ENCODE measurements at places on chromosomes 2 and 18.
A peak's percentile ranks its signal among the peaks of the same experiment; 100 is the strongest.

DNA sequence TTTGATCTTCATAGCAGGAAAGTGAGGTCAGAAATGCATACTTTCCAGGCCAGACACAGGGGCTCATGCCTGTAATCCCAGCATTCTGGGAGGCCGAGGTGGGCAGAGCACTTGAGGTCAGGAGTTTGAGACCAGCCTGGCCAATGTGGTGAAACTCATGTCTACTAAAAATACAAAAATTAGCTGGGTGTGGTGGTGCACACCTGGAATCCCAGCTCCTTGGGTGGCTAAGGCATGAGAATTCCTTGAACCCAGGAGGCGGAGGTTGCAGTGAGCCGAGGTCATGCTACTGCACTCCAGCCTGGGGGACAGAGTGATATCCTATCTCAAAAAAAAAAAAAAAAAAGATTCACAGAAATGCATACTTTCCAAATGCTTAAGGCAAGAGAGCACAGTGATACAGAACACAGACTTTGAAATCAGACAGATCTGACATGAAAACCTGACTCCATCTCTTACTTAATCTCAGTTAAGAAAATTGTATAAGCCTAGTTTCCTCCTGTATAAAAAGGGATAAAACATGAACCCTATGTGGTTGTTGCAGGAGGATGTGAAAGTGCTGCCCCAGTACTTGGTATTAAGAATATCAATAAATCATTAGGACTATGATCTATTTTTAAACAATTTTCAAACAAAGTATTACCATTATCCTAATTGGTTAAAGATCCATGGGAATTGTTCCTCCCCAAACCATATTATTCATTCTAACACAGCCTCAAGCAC lies 26.4 kb downstream of the COBLL1 start:
- no peak for DNase-seq

DNA sequence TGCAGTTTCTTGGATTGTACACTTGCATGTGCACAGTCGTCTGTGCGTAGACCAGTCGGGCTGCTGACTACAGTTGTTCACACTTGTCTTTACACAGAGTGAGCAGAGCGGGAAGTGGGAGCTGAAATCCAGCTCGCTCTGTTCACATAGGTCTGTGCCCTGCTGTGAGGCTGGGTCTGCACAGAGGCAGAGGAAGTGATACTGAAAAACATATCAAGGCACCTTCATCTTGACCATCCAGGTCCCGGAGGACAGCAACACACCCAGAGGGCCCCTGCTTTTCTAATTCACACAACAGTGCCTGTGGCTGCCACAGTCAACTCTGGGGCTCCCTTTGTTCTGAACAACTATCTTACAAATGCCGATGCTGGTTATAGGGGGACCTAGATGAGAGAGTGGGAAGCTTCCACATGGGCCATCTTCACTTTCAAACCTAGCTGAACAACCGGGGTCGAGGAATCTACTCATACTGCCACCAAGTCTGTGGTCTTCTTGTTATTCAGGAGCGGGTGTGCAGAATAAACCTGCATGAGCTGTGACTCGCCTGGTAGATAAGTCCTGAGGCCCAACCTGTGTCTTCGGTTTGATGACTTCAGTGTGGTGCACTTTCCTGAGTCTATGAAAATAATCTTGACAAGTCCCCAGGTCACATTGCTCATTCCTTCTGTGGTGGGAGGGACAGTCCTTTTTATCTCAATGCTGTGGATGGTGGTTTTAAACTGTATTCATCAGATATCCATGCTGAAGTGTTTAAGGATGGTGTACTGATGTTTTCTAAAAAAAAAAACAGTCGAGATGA lies 3.5 kb upstream of the ADNP2 start:
- DNase-seq, result no peak

- no peak for DNase-seq
These were observed 402.9 kb downstream of the ERBB4 start for GRCh38 chr2:212135739-212136138.

DNA sequence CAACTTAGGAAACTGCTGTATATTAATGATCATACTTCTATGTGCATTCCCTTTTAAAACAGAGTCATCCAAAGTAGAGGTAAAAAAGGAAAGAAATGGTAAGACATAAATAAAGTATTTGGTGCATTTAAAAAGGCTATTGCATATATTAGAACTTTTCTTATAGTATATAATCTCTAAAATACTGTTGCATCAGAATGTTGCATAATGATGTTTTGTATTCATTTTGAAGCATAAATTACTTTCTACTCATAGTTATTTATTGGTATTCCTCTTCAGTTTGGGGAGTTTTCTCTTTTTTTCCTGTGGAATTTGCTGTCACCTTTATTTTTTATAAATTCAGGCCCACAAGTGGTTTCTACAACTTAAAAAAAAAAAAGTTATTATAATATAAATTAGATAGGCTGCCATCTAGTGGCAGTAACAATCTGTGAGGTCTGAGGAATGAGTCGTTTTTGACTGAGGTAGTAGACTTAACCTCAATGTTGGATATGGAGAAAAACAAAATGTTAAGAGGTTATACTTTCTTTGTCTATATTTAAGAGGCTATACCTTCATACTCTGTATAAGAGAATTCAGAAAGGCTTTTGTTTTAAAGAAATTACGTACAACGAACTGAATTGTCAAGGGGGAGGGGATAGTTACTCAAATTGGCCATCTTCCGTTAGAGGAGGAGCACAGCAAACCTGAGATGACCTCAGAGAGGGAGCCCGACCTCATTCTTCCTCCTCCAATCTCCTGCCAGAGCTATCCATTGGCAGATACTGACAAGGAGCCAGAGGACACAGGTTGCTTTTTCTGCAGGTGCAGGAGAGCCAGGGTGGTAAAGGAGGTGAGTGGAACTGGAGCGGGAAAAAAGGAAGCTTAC lies 23.8 kb downstream of the ANKAR start:
- no peak for DNase-seq

DNA sequence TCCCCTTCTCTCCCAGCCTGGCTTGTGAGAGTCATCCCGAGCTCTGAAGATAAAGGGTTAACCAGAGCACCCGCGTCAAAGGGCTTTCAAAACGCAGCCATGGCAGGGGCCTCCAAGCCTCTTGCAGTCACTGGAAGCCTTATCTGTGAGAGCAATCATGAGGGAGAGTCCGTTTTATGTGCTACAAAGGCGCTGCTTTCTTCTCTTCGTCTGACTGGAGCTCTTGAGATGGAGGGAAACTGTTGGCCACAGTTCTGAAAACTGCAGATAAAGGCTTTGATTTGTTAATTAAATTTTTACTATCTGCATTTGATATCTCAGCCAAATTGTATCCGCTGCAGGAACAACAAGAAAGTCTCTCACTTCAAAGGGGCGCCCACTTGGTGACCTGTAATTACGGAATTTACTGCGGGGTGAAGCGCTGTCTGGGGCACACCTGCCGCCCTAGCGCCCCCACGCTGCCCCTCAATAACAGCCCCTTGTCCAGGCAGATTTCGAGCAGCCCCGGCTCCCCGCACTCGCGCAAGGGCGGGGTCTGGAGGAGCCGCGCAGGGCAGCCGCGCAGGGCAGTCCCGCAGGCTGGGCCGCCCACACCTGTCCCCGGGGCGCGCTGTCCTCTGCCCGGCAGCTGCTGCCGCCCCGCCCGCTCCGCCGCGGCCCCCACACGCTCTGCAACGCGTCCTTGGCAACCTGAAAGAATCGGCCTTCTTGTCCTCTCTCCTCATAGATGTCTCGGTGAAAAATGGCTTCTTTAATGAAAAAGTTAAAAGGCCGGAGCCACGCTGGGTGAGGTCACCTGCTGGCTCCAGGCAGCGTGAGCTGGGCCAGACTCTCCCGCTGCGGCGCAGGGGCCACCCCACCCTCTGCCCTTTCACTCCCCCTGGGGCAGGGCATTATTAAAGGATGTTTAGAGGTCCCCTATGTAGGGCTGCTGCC lies 217.9 kb downstream of the VAPA start:
- DNase-seq, result peak; percentile 29

- no peak for DNase-seq
These were observed 10.9 kb downstream of the TBC1D8 start for GRCh38 chr2:101140237-101140636.

DNA sequence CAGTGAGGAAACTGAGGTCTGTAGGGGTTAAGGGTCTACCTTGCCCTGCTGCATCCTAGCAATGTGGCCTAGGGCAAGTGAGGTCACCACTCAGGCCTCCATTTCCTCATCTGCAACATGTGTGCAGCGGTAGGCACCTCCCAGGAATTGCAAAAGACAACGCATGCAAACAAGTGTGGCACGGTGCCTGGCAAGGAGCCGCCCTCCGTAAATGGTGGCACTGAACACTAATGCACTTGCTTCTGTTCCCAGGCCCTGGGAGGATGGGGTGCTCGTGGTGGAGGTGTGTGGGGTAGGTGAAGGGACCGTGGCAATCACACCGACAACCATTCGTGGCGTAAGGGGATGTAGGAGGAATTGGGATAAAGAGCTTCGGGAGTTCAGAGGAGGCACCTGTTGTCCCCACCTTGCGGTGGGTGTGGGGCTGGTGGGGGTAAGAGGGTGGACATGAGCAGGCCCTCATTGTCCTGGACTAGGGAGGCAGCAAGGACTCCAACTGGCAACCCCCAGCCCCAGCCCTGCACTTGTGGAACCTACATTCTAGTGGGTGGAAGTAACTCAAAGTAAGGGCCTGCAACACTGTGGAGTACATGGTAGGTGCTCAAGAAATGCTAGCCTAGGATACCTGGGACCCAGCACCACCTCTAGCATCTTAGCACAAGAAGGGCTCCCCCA lies 26.0 kb downstream of the ATOH8 start:
- DNase-seq, result no peak

DNA sequence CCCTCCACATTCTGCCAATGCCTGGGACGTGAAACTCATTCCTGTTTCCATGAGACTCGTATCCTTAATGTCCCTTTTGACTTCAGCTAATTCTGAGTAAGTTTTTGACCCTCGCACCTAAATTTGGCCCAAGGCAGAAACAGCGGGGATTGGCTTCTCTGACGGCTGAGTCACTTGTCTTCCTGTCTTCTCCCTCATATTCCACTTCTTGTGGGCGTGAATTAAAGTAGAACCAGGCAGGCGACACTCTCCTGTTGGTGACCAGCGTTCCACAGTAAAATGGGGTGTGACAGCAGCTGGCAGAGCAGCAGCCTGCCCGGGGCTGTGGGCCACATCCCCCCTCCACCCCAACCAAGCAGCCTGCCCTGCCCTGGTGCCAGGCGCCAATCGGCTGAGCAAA lies 15.5 kb downstream of the TTC32 start:
- DNase-seq, result no peak

DNA sequence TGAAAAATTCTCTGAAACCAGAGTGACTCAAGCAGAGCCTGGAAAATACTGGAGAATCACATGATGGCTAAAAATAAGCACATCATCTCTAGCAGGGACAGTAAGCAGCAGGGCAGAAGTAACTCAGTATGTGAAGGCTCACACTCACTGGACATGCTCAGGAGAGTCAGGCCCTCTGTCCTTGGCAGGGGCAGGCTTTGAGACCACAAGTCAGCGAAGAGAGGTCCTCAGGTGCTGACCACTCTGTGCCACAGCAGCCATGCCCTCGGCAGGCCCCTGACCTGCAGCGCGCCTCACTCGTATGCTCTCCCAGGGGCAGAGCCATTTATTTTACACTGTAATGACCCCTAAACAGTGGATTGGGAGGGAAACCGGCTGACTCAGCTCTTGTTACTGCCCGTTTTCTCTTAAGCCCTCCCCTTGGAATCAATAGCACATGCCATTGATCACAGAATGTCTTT lies 76.8 kb downstream of the MAPRE2 start:
- peak; percentile 17 for DNase-seq

GRCh38 chr2:54665436-54665856 lies 58.0 kb upstream of the EML6 start:
- DNase-seq, result no peak

DNA sequence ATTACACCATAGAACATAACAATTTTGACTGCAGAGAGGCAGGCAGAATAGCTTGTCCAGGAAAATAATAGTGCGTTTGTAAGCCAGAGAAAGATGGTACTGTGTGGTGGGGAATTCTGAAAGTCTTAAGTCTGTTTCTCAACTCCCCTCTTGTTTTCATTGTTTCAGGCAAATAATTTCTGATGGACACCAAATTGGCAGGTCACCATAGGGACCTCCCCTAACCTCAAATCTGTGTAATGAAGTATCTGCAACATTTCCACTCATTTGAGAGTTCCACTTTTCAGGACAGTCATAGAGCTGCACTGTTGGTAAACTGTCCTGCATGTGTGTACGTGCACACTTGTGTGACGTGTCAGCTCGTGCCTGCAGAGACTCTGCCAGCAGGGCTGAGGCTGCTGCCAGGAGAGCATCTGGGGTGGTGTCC lies 195.6 kb downstream of the AGAP1 start:
- no peak for DNase-seq

GRCh38 chr2:237485304-237485703 lies 1.7 kb upstream of the MLPH start:
- DNase-seq, result no peak

- DNase-seq, result peak; percentile 26
These were observed 2.1 kb downstream of the FZD5 start for GRCh38 chr2:207767461-207768167.

GRCh38 chr2:200435379-200435778 lies 74.5 kb downstream of the KCTD18 start:
- no peak for DNase-seq

DNA sequence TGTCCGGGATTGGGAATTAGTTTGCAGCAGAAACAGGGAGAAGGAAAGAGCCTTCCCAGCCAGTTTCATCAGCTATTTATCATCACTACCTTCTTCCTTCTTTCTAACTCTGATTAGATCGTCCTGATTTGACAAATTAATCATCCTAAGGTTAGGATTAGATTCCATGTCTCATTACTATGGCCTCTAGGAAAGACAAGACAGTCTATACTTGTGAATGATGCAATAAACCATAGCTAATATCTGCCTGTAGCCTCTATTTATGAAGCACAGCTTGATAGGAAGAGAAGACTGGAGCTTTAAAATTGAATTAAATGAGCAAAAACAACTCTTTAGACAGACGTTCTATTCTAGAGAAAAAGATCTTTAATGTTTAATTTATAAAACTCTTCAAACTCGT lies 25.2 kb upstream of the FRZB start:
- no peak for DNase-seq

- no peak for DNase-seq
These were observed 265.1 kb upstream of the TNP1 start for GRCh38 chr2:217125014-217125413.

GRCh38 chr2:105519516-105519915 lies 120.7 kb upstream of the FHL2 start:
- no peak for DNase-seq
